Pons (tissue), 1 donor: ENCODE measurements at places on chromosomes 5 and 9.

- DNase-seq = no peak
Observed at GRCh38 chr5:81728301-81728700, 22.6 kb downstream of the SSBP2 start.

DNA sequence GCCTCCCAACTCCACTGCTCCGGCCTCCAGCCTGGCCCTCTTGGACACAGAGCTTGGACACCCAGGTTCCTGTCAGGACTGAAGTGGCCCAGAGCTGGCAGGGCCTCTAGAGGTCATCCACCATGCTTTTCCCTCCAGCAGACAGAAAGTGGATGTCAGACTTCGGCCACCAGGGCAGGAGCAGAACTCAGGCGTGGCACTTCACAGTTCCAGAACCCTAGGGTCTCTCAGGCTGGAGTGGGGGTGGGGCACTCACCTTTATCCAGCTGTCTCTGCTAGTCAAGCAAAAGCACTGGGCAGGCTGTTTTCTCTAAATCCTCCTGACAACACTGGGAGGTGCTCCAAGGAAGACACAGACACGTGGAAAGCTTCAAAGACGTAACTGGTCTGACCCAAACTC, 35.6 kb upstream of the N4BP3 start:
- DNase-seq = no peak

- DNase-seq = no peak
Observed at GRCh38 chr5:15544039-15544438, 44.1 kb downstream of the FBXL7 start.

DNA sequence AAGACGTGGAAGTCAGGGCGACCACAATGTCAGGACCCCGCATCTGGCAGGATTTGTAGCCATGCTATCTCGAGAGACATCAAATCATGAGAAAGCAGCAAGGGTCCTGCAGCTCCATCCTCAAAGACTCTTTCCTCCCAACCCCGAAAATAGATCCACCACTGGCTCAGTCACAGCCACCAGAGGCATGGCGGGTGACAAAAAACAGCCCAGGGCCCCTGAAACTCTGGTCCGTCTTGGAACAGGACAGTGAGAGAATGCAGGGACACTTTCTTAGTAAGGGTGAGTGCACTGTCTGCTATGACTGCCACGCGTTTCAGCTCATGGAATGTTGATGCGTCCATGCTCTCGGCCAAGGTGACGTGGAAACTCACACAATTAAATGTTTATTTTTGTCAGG, 220.9 kb downstream of the IRX2 start:
- DNase-seq = no peak

DNA sequence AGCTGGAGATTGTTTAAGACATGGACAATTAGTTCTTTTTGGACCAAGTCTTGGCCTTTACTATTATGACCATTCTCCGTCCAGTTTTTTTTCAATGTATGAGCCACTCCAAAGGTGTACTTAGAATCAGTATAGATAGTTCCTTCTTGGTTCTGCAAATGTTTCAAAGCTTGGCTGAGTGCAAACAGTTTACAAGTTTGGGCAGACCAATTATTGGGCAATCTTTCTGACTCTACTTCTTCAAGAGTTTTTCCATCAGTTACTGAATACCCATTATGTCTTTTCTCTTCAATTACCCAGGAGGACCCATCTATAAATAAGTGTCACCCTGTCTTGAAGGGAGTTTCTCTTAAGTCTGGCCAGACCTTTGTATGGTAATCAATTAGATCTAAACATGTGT, 15.5 kb downstream of the IFT74 start:
- DNase-seq = no peak

GRCh38 chr9:91148306-91148705, 213.4 kb downstream of the AUH start:
- no peak for DNase-seq

GRCh38 chr5:9641806-9642355, 11.7 kb upstream of the TAS2R1 start:
- no peak for DNase-seq

- DNase-seq = no peak
Observed at GRCh38 chr5:147763791-147764525, 18.6 kb downstream of the JAKMIP2 start.

DNA sequence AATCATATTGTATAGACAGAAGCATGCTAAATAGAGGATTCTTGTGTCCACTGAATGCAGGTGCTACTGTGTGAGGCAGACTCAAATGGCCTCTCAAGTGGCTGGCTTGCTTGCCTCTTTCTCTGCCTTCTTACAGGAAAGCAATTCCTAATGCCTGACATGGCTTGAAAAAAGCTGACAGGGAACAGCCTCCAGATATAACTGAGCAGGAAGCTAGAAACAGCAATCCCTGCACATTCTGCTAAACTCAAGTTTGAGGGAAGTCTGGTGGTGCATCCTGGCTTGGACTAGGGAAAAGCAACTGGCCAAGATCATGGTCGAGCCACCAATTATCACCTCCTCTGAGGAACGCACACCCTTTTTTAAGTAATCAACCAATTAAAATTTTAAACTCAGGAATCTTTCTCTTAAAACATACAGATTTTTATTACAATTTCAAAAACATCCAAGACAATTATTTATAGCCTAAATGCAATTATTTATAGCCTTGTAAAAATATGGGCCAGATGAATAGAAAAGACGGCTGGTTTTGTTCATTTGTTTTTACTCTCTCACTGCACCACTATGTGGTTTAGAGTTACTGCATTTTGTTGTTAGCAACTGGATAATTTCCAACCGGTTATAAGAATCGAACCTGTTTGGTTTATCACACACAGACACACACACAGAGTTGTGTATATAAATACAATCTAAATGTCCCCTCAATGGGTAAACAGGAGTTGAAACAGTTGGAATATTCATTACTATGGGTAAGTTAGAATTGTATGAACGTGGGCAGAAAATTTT, 290.9 kb upstream of the ANKRD55 start:
- DNase-seq = no peak

DNA sequence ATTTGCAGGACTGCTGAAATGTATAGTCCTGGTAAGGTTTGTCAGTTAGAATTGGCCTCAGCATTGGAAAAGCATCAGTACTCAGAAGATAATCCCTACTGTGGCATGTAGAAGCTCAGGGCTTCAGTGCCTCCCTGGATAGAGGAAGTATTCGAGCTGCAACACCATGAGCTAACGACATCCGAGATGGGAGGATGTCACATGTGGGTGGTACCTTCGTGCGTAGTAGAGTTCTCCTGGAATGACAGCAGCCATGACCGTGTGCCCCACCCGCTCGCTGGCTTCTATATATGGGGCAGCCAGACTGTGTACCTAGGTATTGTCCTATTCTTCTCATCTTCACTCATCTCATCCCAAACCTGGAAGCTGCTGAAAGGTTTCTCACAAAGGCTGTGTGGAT, 345.8 kb upstream of the KLF9 start:
- no peak for DNase-seq

GRCh38 chr9:76835571-76836283, 70.2 kb downstream of the PRUNE2 start:
- DNase-seq = peak; percentile 59

DNA sequence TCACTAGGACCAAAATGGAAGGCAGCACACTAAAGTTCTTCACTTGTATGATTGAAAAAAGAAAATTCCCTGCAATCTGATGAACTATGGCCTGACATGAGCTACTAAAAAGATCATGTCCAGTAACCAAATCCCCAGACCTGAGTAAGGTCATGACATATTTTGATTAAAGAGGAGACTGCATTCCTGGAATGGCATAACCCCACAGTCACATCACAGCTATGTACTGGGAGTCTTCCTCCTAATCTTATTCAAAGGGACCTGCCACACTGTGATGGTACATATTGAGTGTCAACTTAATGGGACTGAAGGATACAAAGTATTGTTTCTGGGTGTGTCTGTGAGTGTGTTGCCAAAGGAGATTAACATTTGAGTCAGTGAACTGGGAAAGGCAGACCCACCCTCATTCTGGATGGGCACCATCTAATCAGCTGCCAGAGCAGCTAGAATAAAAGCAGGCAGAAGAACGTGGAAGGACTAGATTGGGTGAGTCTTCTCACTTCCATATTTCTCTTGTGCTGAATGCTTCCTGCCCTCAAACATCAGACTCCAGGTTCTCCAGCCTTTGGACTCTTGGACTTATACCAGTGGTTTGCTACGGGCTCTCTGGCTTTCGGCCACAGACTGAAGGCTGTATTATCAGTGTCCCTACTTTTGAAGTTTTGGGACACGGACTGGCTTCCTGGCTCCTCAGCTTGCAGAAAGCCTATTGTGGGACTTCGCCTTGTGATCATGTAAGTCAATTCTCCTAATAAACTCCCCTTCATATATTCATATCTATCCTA, 345.0 kb downstream of the TMEM38B start:
- no peak for DNase-seq

- no peak for DNase-seq
Observed at GRCh38 chr9:135032868-135033460, 54.5 kb upstream of the OLFM1 start.

GRCh38 chr9:8750639-8751051, 951.1 kb upstream of the DMAC1 start:
- DNase-seq = peak; percentile 49

GRCh38 chr5:141692919-141693725, 11.1 kb upstream of the ARAP3 start:
- DNase-seq = no peak

DNA sequence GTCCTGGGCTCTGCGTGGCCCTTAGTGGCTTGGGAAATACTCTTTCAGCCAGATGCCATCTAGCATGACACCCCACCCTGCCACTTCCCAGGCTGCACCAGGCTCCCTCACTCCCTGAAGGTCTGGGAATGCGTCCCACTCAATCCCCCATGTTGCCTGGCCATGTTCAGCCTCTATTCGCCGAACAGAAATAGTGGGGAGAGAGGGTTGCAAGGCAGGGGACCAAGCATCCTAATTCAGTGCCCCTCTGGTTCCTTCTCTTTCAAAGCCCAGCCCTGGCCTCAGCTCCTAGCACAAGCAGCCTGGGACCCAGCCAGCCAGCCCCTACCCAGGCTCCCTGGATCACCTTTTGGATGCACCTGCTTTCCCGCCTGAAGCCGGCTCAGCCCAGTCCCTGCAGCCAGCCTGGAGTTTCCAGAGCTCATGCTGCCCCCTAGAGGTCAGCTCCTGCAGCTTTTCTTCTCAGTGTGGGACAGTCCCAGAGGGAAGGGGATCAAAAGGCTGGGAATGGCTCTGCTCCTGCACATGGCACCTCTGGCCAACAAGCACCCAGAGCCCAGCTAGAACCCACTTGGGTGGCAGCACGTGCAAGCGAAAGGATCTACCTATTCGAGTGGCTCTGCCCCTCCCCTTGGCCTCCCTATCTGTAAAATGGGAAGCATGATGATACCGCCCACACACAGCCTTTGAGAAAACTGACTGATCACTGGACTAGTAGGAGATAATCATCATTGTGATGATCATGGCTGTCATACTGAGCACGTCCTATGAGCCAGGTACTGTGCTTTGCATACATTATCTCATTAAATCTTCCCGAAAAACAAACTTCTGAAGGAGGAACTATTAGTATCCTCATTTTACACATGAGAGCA, 48.7 kb upstream of the C5orf58 start:
- DNase-seq = peak; percentile 44

GRCh38 chr5:90356622-90357021, 52.9 kb downstream of the CETN3 start:
- peak; percentile 4 for DNase-seq

GRCh38 chr5:125014202-125014601, 267.8 kb upstream of the ZNF608 start:
- no peak for DNase-seq

DNA sequence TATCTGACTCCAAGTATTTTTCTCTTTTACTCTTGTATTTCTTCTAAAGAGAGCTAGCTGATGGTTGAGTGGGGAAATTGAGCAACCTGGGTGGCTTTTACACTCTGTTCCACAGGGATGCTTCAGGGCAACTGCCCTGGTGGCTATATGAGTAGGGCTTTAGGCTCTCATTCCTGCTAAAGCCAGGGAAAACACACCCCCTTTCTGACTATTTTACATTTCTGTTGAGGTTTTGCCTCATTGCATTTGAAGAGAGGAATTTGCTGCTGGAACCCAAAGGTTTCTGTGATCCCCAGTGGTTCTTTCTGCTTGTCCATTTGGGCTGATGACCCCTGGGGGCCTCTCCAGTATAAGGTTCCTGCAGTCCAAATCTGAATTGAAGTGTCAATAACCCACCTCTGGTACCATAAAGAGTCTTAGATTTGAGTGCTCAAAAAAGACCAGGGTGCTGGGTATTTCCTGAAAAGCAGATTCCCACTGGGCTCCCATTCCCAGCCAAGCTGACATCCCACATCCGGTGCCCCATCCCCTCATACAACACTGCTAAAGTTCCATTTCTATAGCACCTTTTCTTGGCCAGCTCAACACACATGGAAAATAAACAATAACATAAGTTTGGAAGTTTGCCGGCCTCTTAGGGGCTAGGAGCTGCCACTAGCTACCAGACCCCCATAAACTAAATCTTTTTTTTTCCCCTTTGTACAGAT, 59.5 kb downstream of the PAPPA start:
- DNase-seq = no peak

- no peak for DNase-seq
Observed at GRCh38 chr9:116467740-116468351, 219.3 kb upstream of the TRIM32 start.

GRCh38 chr5:169978714-169979113, 1.6 kb downstream of the INSYN2B start:
- peak; percentile 13 for DNase-seq

- no peak for DNase-seq
Observed at GRCh38 chr5:160851451-160851850, 560 bp downstream of the ATP10B start.

DNA sequence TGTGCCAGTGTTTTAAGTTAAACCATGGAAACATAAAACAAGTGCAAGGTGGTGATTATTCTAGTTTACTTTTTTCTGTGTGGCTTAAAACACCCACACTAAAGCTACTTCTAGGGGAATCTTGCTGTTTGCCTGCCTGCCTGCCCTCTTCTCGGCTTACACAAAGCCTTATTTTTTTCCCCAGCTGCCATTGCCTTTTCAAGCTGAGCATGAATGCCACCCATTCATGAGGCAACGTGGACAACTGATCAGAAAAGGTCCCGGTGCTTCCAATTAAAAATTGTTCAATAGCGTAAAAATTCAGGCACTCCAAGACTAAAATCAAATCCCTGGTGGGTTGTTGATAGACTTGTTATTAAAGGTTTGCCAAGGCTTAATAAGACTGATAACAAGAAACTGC, 401.4 kb downstream of the TMEM161B start:
- peak; percentile 15 for DNase-seq

- DNase-seq = no peak
Observed at GRCh38 chr5:159471904-159472303, 141.6 kb upstream of the IL12B start.

GRCh38 chr5:131274326-131275063, 10.6 kb downstream of the CDC42SE2 start:
- no peak for DNase-seq

DNA sequence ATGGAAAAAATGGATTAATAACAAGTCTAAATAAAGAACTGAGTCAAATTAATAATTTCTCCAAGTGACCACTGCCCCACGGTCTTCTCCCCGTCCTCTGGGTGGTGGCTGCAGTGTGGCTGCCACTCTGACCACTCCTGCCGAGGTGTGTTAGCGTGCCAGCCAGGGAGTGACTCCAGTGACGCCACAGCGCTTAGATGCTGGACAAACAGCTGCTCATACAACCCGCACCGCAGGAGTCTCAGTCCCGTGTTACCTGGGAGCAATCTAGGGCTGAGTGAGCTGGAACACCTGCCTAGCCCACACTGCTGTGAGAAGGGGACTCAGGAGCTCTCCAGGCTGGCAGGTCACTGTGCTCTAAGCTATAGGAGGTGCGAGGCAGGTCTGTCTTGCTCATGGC, 10.2 kb downstream of the MAPK9 start:
- DNase-seq = no peak

GRCh38 chr5:39757131-39757530, 332.4 kb upstream of the DAB2 start:
- DNase-seq = no peak

GRCh38 chr9:75054368-75055001, 26.4 kb upstream of the CARNMT1 start:
- no peak for DNase-seq
